ENCODE measurements at places on chromosomes 5 and 9.
A peak's percentile ranks its signal among the peaks of the same experiment; 100 is the strongest.

- DNase-seq, result no peak
Observed at GRCh38 chr9:112777914-112778313, 27.4 kb downstream of the SNX30 start.

DNA sequence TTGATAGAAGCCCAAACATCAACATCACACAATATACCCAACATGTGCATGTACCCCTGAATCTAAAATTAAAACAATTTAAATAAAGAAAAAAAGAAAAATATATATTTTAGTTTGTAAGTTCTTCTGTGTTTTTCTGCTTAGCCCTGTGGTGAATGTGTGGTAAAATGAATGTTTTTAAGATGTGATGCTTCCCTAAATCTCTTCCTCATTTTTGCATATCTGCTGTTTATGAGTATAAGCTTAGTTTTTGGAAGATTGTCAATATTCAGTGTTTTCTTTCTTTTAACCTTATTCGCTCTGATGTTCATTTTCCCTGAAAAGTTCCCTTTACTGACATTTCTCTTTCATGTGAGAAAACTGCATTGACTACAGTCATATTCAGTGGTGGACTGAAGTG, 44.4 kb upstream of the DAB2 start:
- DNase-seq, result no peak

- no peak for DNase-seq
Observed at GRCh38 chr5:158313733-158314464, 455.0 kb upstream of the CLINT1 start.

GRCh38 chr9:7287065-7287464, 512.5 kb downstream of the DMAC1 start:
- no peak for DNase-seq

DNA sequence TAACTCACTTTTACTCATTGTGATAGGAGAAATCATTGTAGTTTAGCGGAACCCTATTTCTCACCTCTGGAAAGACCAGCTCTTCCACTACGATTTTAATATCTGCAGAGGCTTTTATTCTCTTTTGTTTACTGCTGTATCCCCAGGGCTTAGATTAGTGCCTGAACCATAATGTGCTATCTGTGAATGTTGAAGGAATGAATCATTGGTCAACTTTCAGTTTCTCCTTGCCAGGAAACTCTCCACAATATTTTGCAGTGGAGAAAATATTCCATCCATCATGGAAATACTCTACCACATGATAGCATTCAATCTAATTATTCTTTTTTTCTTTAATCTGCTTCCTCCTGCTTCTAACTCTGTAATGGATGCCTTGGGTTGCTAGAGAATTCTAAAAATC, 263.5 kb upstream of the PTPRD start:
- DNase-seq, result no peak

DNA sequence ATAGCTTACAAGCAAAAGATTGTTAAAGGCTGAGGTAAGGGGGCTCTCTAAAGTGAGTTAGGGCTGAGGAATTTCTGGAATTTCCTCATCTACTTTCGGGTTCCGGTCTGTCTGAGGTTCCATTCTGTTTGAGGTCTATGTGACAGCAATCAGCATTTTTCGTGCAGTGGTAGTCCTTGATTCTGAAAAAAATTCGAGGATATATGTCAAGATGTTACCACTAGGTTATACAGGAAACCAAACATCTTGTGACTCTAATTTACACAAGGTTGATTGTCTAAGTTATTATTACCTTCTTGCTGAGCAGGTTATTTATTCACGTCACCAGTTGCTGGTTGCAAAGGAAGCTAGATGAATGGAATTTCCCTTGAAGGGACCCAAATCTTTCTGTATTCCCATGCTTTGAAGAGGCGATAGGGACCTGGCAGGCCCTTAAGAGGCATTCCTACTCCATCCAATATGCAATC, 35.2 kb downstream of the RLN2 start:
- no peak for DNase-seq

DNA sequence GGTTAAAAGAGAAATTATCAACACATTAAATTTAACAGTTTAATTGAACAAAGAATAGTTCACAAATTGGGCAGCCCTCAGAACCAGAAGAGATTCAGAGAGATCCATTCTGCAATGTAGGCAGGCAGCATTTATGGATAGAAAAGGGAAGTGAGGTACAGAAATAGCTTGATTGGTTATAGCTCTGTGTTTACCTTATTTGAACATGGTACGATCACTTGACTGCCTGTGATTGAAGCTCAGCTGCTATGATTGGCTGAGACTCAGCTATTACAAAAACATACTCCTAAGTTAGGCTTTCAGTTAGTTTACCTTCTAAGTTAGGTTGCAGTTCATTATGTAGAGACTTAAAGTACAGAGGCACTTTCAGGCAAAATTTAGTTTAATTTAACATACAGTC, 7.3 kb downstream of the CNTRL start:
- no peak for DNase-seq

- no peak for DNase-seq
Observed at GRCh38 chr5:28685794-28686193, 1647.4 kb upstream of the CDH9 start.

- no peak for DNase-seq
Observed at GRCh38 chr5:179306191-179307012, 38.9 kb downstream of the ADAMTS2 start.

DNA sequence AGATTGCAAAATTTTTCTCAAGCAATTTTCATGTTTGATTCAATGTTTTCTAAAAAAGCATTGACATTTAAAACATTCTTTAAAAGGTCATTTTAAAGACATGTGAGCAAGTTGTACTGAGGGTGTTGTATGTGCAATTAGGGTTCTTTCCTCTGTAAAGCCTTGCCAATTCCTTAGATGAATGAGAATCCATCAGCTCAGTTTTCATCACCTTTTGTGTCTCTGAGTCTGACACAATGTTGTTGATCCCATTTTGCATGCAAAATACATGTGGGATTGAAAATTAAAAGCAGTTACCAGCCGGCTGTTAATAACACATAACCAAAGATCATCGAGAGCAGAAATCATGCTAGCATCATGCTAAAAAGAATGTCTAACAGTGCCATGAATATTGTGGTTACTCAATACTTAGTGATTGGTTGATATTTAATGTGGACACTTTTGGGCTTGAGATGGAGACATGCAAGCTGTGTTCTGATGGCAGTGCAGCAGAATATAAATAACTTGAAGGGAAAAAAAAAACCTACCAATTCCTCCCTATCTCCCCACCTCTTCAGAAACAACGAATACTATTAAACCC, 57.7 kb downstream of the FGF10 start:
- no peak for DNase-seq

DNA sequence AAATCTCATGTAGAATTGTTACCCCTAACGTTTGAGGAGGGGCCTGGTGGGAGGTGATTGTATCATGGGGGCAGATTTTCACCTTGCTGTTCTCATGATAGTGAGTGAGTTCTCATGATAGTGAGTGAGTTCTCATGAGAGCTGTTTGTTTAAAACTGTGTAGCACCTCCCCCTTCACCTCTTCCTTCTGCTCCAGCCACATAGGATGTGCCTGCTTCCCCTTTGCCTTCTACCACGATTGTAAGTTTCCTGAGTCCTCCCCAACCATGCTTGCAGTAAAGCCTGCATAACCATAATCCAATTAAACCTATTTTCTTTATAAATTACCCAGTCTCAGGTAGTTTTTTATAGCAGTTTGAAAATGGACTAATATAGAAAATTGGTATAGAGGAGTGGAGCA, 1783.7 kb upstream of the CDH9 start:
- no peak for DNase-seq

GRCh38 chr9:91681461-91682305, 258.1 kb upstream of the NFIL3 start:
- peak; percentile 51 for DNase-seq

DNA sequence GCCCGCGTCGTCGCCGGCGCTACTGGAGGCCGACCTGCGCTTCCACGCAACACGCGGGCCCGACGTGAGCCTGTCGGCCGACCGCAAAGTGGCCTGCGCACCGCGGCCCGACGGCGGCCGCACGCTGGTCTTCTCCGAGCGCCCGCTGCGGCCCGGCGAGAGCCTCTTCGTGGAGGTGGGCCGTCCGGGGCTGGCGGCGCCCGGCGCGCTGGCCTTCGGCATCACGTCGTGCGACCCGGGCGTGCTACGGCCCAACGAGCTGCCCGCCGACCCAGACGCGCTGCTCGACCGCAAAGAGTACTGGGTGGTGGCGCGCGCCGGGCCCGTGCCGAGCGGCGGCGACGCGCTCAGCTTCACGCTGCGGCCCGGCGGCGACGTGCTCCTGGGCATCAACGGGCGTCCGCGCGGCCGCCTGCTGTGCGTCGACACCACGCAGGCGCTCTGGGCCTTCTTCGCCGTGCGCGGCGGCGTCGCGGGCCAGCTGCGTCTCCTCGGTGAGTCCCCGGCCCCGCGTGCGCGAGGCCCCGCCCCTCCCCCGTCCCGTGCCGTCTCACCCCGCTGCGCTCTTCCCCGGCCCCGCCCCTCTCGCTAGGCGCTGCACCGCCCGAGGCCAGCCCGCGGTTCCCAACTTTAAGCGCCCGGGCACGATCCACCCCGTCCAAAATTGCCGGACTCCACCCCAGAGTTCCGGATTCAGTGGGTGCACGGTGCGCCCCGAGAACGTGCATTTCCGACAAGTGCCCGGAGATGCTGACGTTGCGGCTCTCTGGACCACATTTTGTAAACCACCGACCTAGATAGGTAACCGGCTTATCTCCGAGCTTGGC, 42.8 kb downstream of the NEURL1B start:
- peak; percentile 38 for DNase-seq
